ENCODE measurements at places on chromosomes 6 and 20. TPM values are rescaled to one million over a fixed set of nuclear protein-coding genes. Genes with fewer than 3 reads are reported as not detected.

The SUPT3H gene
- total RNA-seq: 17.4 TPM

The ETV7 gene
- 5.9 TPM for total RNA-seq

The CST11 gene
- not detected for total RNA-seq

The HLA-DRA gene
- 5.6 TPM for total RNA-seq

The SGK2 gene
- total RNA-seq: 0.62 TPM

The CAP2 gene
- not detected for total RNA-seq

The LY6G6C gene
- not detected for total RNA-seq

The TFAP2A gene
- 0.21 TPM for total RNA-seq

The MCCD1 gene
- total RNA-seq: not detected

The BCAS1 gene
- total RNA-seq: 0.07 TPM

The ARFGEF3 gene
- total RNA-seq: 0.85 TPM

The FAXC gene
- not detected for total RNA-seq

The TMEM217 gene
- 3.3 TPM for total RNA-seq

The EDN1 gene
- not detected for total RNA-seq

The SLPI gene
- total RNA-seq: not detected

The WFDC12 gene
- total RNA-seq: not detected

The RNF144B gene
- total RNA-seq: 2.9 TPM

The SNAI1 gene
- total RNA-seq: 0.27 TPM

The HLA-DQB2 gene
- total RNA-seq: not detected

The THEMIS gene
- 9.5 TPM for total RNA-seq

The SLC52A3 gene
- not detected for total RNA-seq

The PDE7B gene
- 0.05 TPM for total RNA-seq

The RAD21L1 gene
- not detected for total RNA-seq

The PLTP gene
- total RNA-seq: 9.5 TPM

The C20orf204 gene
- total RNA-seq: 3.1 TPM

The TMEM74B gene
- 1.3 TPM for total RNA-seq

The SLC17A1 gene
- not detected for total RNA-seq

The EMILIN3 gene
- not detected for total RNA-seq

The OR2B6 gene
- total RNA-seq: not detected

The FOXQ1 gene
- total RNA-seq: not detected

The DNAJC5 gene
- total RNA-seq: 33.7 TPM

The PLG gene
- not detected for total RNA-seq

The PI3 gene
- not detected for total RNA-seq

The ZNF165 gene
- 3.7 TPM for total RNA-seq

The GFOD1 gene
- 2.3 TPM for total RNA-seq

The CTCFL gene
- not detected for total RNA-seq

The TPD52L1 gene
- 1.3 TPM for total RNA-seq

The XKR7 gene
- total RNA-seq: not detected

The ISM1 gene
- total RNA-seq: 0.36 TPM

The SLC35D3 gene
- not detected for total RNA-seq

The RIPPLY2 gene
- not detected for total RNA-seq

The PTCRA gene
- total RNA-seq: not detected
